ENCODE measurements at places on chromosomes 13 and 19. TPM values are rescaled to one million over a fixed set of nuclear protein-coding genes. Genes with fewer than 3 reads are reported as not detected.

DNA sequence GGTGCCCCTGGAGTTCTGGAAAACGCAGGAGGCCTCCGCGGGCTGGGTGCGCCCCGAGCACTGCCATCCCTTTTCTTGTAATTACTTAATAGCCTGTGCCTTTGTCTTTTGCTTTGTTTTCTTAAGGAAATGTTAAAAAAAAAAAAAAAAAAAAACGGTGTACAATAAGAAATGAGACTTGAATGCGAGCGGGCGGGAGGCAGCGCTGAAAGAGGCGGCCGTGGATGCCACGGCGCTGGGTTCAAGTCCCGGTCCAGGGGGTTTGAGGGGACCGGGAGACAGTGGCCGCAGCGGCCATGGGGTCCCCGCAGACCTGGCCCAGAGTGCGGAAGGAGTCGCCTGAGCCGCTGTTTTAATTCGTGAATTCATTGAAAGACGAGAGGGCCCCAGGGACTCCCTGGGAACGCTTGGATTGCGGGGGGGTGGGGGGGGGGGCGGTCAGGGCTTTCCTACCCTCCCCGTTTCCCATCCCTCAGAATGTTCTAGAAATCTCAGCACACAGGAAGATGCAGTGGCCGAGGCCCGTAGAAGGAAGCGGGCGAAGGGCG is 349.2 kb upstream of the ARGLU1 start:
- DNase-seq: no peak

DNA sequence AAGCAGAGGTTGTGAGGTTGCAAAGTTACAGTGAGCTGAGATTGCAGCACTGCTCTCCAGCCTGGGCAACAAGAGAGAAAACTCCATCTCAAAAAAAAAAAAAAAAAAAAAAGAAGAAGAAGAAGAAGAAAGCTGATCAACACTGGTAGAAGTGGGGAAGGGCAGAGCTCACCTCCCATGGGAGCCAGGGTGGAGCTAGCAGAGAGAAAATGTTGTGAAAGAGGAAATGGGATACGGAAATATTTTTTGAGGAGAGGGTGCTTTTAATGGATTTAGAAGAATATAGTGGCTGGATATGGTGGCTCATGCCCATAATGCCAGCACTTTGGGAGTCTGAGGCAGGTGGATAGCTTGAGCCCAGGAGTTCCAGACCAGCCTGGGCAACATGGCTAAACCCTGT is 6.8 kb downstream of the GPR42 start:
- DNase-seq: no peak

DNA sequence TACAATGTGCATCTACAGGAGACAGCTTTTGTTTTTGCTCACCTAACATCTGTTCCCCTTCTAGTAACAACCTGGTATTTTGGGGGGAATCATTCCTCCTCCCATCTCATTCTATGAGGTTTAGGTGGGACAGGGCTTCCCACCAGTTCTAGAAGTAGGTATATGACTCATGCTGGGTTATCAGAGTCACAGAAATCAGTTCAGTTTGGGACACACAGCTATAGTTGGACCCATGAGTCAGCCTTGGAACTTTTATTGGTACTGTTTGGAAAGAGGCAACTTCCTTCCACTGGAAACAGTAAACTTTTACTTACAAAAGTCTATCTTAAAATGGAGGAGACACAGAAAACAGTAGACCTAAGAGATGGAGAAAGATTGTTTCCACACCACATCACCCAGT is 185.5 kb downstream of the DNAJC3 start:
- DNase-seq: no peak

DNA sequence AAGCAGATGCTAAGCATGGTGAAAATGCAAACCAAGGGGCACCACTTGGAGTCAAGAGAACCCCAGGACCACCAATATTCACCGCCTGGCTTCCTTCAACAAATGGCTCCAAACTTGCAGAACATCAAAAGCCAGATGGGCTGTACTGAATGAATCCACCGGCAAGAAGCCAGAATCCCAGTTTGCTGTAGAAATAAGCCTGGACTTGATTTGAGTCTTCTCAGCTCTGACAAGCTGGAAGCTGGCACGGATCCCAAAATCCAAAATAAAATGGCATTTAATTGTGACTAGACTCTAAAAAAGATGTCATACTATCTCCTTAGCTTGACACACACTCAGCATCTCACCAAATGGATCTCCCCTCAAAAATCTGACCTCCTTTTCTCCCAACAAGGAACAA is 11.9 kb downstream of the EFNB2 start:
- no peak for DNase-seq

The AKAP11 gene
- 18.2 TPM for total RNA-seq

DNA sequence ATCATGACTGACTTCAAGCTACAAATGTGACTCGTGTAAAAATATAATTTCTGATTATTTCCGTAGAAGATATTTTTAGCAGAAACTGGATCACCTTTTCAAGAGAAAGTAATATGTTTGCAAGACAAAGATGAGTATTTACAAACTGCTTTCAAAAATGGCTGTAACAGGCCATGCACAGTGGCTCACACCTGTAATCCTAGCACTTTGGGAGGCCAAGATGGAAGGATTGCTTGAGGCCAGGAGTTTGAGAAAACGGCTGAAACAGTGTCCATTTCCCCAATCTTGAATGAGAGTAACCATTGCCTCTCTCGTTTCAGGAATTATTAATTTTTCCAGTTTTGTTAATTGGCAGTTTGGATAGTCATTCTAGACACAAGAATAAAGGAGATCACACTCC is 3.5 kb upstream of the ZNF175 start:
- DNase-seq: no peak

DNA sequence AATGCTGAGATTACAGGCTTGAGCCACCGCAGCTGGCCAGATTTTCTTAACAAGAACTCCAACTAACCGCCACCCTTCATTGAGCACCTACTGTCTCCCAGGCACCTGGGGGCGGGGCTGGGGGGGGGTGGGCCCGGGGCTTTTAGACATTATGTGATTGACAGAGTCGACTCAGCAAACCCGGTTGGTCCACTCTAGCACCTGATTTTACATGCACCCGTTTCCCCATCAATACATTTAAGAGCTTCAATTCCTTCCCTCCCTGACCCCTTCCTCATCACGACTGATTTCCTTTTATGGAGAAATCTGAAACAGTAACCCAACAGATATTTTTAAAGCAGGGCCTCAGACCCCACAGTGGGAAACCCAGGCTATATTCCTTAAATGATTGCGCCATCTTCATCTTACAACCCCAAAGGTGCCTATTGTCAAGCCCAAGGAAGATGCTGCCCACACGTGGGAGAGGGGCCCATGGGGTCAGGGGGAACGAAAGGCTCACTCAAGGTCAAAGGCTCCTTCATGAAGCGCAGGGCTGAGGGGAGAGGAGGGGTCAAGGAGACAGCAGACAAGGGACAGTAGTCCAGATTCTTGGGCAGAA is 1.8 kb downstream of the INSR start:
- no peak for DNase-seq

DNA sequence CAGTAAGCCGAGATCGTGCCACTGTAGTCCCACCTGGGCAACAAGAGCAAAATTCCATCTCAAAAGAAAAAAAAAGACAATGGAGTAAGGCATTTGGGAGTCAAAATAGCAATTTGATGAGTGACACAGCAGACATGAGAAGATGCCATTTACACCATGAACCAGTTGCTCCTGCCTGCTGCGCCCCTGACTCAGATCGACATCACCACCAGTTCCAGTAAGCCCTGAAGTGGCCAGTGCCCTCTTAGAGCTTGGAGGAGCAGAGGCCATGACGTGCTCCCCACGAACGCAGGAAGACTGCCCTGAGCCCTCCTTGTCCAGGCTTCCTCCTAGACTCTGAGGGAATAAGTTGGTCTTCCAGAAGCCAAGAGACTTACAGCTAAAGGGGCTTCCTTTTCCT is 339.2 kb downstream of the MYO16 start:
- no peak for DNase-seq

GRCh38 chr19:18029617-18030338 is 21.8 kb downstream of the ARRDC2 start:
- no peak for DNase-seq

DNA sequence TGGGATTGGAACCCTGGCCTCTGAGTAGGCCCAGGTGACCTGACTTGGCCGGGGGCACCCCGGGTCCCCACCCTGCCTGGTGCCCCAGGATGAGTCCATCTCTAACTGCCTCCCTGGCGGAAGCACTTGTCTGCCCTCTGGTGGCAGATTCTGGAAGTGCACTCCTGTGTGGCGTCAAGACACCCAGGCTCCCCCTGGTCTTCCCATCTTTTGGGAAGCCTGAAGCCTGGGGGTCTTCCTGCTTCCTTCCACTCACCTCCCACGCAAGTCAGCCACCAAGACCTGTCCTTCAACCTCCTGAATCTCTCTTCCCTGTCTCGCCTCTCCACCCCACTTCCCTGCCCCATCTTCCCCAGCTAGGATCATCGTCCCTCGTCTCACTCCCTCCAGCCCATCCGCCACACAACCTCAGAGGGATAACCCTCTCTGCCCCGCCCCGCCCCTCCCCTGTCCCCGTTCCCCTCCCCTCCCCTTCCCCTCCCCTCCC is 7.4 kb downstream of the RABAC1 start:
- no peak for DNase-seq
